ENCODE measurements at places on chromosomes 16 and 17.
A peak's percentile ranks its signal among the peaks of the same experiment; 100 is the strongest.

DNA sequence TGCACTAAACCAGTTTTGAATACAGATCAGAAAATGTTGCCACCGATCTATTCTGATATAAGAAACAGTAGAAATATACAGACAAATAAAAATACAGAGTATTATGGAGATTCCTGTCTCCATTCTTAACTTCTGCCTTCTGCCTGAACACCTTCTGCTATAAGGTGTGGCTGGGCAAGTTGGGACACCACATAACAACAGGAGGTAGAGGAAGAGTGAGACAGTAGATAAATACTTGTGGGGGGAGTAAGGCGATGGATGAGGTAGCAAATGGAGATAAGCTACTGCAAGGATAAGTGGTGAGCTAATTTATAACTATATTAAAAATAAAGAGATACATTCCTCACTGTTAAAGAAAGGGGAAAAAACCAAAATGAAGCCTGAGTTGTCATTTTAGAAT lies 143.7 kb downstream of the CDH8 start:
- peak; percentile 13 for DNase-seq

DNA sequence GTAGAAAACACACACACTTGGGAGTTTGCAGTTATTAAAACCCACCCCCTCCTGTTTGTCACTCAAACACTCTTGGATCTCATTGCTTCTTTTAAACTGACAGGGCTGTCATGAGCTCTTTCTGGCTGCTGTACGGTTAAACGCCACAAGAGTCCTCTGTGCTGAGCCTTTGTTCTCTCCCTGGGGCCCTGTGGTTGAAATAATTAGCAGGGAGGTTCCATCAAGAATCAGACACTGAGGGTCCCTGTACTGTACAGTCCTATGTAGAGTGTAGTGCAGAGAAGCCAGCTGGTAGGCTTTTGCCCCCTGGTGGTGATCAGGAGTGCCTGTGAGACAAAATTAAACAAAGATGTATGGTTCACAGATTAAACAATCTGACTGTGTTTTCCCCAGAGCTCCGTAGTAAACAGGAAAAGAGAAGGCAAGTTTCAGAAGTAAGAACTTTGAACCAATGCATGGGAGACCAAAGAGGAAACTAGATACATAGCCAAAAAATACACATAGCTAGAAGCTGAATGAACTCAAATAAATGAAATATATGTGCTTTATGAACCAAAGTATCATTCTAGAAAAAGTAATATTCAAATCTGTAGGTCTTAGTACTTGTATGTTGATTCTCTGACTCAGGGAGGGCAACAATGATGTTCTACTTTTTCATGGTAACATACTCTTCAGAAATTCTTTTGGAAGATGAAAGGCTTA lies 1.4 kb upstream of the SSH2 start:
- DNase-seq: peak; percentile 94

DNA sequence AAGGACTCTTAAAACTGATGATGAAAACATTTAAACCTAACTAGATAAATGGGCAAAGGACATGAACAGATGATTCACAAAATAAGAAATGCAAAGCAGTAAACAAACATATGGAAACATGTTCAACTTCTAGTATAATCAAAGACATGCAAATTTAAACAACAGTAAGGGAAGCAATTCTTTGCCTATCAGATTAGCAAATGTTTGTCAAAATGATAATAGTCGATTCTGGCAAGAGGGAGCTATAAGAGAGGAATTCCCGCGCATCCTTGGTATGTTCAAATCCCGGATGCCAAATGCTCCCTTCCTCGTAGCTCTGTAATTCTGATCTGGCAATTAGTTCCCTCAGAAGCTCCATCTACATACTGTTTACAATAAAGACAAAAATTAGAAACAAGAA lies 320.5 kb downstream of the PHKB start:
- no peak for DNase-seq

DNA sequence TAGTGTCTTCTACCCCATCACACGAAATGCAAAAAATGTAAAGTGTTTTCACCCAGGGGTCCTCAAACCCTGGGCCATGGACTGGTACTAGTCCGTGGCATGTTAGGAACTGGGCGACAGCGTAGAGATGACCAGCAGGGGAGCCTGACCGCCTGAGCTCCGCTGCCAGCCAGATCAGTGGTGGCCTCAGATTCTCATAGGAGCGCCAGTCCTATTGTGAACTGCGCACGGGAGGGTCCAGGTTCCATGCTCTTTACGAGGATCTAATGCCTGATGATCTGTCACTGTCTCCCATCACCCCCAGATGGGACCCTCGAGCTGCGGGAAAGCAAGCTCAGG lies 4.5 kb downstream of the SCARF1 start:
- DNase-seq: no peak

GRCh38 chr17:29369831-29370735 lies 20.1 kb upstream of the TAOK1 start:
- peak; percentile 58 for DNase-seq

GRCh38 chr16:57679767-57680482 lies 11.8 kb downstream of the ADGRG3 start:
- no peak for DNase-seq

DNA sequence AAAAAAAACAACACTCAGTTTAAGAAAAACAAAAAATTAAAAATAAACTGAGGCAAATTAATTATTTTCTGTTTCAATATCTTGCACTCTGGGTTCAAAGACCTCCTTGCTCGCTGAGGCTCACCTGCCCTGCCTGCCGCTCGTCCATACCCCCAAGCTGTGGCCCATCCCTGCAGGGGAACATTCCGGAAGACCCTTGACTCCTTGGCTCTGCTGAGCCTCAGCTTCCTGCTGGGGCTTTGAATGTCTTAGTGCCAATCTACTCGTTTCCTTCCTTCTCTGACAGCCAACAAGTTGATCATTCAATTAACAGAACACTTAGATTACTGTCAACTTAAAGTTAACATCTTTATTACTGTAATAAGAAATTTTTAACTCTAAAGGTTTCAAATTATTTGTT lies 24.3 kb downstream of the G6PC1 start:
- no peak for DNase-seq

DNA sequence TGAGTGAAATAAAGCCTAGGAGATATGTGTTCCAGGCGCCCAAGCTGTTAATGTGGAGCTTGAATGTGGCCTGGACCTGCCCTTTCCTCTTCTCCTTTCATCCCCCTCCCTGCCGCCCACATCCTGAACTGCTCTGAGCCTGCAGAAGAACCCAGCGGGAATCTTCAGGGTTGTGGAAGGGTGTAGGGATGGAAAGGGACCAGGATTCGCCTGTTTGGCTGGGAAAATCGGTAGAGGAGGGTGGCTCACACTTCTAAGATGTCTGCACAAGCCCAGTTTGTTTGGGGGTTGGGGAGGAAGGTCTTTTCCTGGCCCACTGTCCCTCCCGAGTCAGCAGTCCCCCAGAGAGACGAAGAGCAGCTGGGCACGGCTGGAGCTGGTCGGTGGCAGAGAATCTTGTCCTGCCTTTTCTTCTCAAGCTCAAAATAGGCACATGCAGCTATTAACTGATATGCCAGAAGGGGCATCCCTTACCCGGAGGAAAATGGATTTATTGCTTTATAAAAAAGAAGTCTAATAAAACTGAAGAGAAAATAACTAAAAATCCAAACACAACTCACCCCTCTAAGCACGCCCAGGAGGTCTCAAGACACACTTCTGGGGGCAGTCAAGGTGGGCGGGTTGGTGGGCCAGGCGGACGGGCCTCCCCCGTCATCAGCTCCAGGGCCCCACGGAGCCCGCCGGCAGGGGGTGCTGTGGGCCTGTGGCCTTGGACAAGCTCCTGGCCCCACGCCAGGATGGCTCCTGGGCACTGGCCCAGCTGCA lies 11.5 kb upstream of the PITPNA start:
- peak; percentile 47 for DNase-seq
